ENCODE measurements at places on chromosomes 5 and 9.

DNA sequence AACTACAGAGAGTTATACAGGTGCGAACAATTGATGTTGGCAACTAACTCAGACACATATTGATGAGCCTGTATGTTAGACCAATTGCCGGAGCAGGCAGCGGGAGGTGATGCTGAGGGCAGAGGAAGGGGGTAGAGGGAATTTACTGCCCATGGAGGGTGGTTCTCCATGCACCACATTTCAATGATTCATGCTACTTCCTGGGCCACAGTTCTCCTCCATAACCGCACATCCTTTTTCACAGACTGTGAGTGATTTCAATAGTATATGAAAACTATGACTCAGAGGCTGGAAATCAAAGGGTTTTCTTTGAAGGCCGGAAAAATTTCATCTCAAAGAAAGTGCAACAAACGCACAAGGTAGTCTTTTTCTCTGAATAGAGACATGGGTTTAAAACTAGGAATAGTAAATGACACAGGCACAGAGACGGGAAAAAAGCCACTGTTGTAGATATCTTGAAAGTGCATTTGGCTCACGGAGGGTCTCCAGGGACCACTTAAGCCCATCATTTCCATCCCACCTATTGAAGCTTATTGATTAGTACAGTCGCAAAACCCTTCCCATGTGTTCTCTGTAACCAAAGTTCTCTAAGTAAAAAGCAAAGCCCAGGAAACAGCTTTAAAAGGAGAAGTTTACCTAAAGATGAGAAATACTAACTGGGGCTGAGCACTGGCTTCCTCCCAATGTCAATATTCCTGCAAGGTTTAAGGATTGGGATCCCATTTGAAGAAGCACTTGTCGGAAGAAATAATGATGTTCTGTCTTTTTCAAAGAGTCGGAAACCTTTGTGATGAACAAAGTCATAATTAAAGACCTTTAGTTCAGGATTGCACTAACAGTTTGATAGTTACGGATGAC, 28.0 kb upstream of the ADAM19 start:
- DNase-seq = no peak

GRCh38 chr5:154087260-154087659, 48.5 kb downstream of the MFAP3 start:
- DNase-seq = peak; percentile 8

DNA sequence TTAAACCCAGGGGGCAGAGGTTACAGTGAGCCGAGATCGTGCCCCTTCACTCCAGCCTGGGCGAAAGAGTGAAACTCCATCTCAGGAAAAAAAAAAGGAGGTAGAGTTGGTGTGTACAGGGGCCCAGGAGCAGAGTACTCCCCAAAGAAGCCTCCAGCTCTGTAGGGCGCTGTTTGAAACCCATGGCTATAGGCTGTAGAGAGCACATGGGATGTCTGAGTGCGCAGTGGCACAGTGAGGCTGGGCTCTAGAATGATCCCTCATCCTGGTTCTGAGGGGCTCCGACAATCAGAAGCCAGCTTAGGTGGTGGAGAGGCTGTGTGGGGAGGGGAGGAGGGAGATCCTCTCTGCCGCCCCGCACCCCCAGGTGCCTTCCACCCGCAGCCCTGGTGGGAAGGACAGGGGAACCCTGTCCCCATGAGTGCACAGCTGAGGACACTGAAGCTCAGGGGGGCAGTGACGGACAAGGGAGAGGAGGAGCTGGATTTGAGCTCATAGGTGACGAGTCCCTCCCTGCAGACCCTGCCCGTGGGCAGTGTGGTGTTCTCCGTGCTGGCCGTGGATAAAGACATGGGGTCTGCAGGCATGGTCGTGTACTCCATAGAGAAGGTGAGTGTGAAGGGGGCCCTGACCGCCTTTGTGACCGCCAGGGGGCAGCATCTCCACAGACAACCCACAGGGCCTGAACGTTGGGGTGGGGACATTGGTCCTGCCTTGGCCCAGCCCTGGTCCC, 24.6 kb downstream of the CDHR2 start:
- DNase-seq = peak; percentile 41

- DNase-seq = no peak
These were observed 237.0 kb downstream of the SYK start for GRCh38 chr9:91038483-91039124.

DNA sequence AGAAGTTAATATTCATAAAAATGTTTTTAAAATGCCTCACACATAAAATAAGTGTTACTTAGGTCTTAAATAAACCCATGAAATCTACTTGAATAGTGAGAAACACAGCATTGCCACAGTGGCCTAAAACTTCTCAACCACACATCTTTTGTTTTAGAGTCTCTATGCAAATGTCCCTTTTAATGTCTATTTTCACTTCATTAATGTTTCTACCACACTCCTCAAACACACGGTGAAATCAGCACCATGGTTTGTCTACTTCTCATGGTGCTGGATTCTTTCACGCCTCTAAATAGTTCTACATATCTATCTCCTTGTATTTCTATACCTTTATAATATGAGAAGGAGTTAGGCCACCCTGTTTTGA, 111.2 kb downstream of the EDIL3 start:
- DNase-seq = no peak

GRCh38 chr5:131379723-131380122, 115.9 kb downstream of the CDC42SE2 start:
- no peak for DNase-seq

GRCh38 chr9:4849369-4849768, 56.6 kb downstream of the RCL1 start:
- no peak for DNase-seq

GRCh38 chr5:96331681-96332361, 101.2 kb downstream of the PCSK1 start:
- no peak for DNase-seq

DNA sequence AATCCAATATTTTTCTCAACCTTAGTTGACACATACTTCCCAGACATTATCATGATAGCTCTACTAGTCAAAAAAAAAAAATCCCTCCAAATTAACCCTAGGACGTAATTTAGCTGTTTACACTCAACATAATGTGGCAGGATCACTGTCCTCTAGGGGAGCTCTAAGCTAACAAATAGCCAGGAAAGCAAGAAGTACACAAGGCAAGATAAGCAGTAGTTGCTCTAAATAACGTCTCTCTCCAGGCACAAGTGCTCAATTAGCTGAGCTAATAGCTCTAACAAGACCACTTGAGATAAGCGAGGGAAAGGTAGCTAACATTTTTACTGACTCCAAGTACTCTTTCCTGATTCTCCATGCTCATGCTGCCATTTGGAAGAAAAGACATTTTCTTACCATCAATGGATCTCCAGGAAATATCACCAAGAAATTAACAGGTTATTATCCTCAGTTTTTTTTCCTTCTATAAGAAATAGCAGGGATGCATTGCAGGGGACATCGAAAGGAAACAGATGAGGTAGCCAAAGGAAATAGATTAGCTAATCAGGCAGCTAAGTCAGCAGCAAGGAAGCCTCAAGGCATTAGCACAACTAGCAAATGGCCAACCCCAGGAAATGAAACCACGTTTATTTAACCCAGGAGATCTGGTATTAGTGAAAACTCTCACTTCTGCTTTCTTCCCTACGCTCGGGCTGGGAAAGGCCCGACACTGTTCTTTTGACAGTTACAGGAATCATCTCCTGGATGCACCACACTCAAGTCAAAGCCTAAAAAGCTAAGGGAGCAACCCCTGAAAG, 614.1 kb downstream of the PTPRD start:
- DNase-seq = no peak

- DNase-seq = no peak
These were observed 30.4 kb downstream of the RASGRF2 start for GRCh38 chr5:80990527-80990926.

- DNase-seq = no peak
These were observed 147.8 kb upstream of the CCNH start for GRCh38 chr5:87560528-87560927.

DNA sequence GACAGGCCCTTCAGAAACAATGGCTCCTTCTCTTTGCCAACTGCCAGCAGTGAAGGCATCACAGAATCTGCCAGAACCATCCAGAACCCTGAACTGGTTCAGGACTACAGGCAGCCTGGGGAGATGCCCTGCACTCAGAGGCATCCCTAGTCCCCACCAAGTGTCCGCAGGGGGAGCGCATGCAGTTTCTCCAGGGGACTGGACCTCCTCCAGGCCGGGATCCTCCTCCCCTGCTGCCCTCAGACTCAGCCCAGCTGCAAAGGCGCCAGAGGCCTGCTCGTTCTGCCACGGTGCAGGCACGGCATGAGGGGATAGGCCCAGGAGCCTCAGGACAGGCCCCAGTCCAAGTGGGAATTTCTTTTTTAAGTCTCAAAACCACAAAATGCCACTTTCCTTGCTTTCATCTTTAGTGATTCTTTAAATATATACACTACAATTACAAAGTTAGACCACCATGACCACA, 72.0 kb downstream of the SEMA4D start:
- peak; percentile 21 for DNase-seq

DNA sequence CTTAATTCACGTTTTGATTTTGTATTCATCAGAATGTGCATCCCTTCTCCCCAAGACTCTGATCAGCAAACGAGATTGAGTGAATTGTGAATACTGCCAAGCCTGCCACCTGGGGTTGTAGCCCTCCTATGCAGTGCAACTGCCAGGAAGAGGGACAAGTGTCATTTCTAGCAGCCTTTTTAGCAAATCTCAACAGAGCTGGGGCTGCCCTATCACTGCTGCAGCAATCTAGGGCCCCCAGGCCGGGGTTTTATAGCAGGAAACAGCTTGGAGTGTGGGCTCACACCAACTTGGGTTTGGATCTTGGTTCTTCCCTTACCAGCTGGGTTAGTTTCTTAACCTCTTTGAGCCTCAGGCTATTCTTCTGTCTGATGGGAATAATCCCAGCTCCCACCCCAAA, 4.0 kb downstream of the CSF1R start:
- no peak for DNase-seq

DNA sequence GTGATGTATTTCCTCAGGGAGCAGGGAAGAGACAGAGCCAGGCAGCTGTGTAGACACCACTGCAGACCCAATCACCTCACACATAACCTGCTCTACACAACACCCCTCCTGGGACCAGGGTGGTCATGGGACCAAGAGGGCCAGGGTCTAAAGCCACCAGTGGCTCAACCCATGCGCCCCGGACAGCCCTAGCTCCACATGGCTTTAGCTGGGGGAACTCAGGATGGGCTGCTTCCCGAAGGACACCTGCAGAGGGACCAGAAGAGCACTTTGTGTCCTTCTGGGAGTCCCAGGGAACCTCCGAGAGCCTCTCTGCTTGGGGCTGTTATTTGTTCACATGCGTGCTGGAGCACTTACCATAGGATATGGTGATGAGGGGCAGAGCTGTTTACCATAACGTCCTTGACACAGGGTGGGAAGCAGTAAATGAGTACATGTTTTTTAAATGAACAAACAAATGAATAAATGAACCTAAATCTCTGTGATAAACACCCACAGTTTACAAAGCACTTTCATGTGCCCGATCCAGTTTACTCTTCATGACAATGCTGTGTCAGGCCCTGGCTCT, 12.3 kb downstream of the SEPTIN8 start:
- DNase-seq = no peak

GRCh38 chr9:69871118-69871834, 50.7 kb downstream of the CFAP95 start:
- DNase-seq = no peak

DNA sequence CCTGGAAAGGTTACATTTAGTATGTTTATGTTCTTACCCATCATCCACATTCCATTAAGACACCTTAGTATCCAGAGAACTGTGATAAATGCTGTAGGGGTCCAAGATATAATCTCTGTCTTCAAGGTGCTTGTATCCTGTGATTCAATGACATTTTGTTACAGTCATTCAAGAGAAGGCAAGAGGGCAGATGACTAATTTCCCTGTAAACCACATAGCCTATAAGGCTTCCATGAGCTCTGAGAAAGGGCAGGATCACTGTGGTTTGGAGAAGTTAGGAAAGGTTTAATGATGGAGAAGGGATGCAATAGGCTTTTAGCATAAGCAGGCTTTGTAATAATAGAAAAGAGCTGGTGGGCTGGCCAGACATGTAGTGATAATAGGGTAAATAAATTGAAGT, 40.0 kb downstream of the PAPPA start:
- DNase-seq = no peak

DNA sequence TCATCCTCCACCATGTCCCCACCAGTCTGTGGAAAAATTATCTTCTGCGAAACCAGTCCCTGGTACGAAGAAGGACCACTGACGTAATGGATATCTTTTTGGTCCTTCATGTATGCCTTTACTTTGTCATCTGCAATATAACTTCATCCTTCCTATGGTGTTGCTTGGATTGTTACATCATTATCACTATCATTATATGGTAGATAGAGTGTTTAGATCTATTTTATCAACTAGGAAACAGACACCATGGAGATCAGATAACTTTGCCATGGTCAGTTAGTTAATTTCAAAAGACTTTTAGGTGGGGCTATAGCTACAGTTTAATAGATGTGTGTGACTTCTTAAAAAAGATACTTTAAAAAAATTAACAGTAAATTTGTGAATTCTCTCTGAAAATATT, 23.8 kb upstream of the CAMLG start:
- DNase-seq = no peak

- DNase-seq = peak; percentile 57
These were observed 38.3 kb downstream of the NR2F1 start for GRCh38 chr5:93621327-93621798.

GRCh38 chr9:93197670-93198069, 13.7 kb downstream of the WNK2 start:
- no peak for DNase-seq

DNA sequence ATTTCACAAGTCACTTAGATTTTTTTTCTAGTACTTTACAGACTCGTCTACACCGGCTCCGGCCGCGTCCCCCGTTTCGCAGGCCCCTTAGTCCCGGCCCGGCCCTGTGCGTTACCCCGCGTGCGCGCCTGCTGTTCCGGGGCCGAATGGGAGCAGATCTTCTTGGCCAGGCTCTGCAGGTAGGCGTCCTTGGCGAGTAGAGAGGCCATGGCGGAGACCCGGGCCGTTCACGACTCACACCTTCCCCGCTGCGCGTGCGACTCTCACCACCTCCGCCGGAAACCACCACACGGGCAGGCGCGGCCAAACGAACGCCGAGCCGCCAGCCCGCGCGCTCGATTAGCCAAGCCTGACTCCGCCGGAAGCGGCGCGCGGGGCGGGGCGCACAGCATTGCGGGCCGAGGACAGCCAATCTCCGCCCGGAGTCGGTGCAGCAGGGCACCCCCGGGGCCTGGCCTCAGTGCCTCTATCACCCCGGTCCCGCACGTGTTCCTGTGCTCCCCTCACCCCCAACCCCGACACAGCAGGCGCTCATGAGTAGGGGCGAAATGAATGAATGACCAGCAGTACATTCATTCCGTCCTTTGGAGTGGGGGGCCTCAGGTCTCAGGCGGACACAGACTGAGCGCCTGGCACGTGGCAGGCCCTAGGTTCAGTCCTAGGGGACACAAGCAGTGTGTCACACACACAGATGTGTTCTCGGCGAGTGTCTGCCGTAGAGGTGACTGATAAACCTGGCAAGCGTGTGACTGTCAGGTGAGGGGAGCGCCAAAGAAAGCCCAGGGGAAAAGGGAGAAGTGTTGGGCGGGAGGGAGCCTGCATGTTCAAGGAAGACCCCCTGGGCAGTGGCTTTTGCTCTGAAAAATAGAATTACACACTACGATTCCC, at the start of gene SURF6:
Gene SURF6 (minus strand): TSS at position 265 of the 888 bp plus-strand sequence. CDS start 56 bp downstream, at position 209.
- DNase-seq = peak; percentile 81

DNA sequence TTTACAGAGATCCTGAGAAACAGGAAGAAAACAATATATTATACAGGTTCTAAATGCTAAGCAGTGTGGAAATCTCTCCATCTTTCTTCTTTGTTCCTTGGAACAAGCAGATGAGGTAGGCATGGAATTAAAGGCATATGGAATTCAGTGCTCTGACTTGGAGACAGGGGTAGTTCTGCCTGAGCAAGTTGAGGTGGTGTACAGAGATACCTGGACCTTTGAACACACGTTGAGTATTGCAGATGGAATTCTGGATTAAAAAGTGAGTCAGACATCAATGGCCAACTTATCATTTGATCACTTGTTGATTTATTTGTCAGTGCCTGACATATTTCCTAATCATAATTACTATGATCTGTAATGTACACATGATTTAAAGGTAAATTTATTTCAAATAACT, 293.9 kb upstream of the IRX4 start:
- no peak for DNase-seq
